ACHN (cell line): ENCODE measurements at places on chromosomes 6 and 20.
A peak's percentile ranks its signal among the peaks of the same experiment; 100 is the strongest.

DNA sequence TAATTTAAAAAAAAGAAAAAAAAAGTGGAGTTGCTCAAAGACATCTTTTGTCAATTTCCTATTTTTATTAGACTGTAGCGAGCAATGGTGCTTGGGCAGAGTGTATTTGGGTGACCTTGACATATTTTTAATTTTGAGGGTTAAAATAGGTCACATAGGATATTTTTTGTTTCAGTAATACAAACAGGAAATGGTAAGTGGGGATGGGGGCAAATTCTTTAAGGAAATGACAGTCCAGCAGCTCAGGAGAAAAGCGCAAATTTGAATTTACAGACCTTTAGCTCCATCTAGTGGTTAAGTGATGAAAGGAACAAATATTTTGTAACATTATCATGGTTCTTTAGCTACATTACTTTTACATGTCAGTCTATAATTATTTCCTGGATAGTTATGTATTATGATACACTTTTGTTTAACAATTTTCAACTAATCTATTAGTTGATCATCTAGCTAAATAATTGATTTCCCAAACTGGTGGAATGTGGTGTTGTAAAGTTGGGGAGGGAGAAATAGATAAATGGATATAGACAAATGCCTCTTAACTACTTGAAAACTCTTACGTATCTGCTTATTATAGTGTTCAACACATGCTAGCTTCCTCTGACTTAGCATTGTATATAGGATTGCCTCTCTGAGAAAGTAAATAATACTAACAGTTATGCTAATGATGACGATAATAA is 10.0 kb downstream of the CITED2 start:
- peak; percentile 47 for DNase-seq

GRCh38 chr6:38168699-38169098 is 349.2 kb downstream of the ZFAND3 start:
- no peak for DNase-seq

DNA sequence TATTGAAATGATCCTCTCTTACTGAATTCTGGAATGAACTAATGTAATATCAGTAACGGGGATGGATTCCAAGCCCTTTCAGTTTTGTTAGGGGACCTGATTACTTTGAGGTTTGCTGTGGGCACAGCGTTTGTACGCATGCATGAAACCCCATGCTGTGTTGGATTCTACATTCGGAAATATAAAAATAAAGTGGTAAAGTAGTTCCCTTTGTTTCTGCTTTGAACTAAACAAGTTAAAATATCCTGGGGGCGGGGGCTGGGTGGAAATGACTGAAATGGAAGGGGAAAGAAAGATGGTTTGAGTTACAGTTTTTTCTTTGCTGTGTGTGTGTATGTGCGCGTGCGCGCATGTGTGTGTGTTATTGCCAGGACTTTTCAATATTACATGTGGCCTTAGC is 196.5 kb upstream of the OPRM1 start:
- no peak for DNase-seq

DNA sequence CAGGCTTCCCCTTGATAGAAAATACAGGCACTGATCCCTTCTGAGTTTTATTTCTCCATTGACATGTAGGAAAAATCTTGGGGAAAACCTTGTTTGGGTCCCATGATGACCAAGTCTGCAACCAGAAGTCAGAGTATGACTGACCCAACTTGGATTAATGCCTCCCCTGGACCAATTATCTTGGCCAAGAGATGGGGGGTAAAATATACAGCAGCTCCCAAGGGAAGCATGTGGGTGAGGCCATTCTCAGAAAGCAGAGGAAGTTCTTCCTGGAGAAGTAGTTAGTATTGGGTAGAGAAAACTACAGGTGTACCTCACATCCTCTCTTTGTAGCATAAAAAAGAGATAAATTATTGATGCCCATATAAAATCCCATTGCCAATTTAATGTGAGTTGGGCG is 285.2 kb upstream of the PLCB4 start:
- DNase-seq = no peak
